ENCODE measurements at places on chromosomes 1 and 21.

DNA sequence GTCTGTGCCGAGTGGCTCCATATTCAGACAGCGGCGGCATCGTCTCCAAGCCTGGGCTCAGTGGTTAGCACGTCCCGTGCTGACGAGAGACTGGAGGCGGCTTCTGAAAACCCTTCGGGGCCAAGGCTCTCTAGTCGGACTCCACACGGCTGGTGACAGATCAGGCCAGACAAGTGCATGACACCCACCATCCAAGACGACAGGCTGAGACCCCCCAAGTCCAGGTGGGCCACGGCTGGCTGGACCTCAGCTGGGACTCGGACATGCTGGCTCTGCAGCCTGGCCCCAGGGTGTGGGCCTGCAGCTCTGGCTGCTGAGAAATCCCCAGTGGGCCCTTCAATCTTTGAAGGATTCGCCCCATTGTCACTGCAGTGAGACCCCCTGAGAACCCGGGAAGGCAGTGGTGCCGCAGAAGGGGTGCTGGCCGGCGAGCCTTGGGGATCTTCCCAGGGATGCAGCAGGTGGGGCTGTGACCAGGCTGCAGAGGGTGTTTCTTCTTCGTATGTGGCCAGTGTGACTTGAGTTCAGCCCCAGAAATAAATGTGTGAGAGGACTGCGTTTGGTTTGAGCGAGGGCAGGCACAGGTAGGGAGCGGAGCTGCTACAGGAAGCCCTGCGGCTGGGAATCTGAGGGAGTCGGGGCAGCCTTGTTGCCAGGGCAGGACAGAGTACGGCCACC lies 15.9 kb upstream of the SLC19A1 start:
- DNase-seq, result no peak

GRCh38 chr1:201505503-201505890 lies 1.4 kb downstream of the CSRP1 start:
- DNase-seq, result no peak

DNA sequence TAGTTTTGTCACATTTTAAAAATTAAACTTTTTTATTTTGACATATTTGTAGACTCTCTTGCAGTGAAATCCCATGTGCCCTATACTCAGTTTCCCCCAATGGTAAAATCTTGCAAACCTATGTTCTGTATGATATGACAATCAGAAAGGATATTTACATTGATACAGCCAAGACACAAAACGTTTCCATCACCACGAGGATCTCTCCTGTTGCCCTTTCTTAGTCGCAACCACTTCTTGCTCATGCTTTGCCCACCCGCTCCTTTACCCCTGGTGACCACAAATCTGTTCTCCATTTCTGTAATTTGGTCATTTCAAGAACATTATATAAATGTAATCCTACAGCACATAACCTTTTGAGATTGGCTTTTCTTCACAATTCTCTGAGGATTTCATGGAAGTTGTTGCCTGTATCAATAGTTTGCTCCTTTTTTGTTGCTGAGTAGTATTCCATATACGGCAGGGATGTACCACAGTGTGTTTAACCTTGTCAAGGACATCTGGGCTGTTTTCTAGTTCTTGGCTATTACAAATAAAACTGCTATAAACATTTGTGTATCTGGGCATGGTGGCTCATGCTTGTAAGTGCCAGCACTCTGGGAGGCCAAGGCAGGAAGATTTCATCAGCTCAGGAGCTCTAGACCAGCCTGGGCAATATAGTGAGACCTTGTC lies 14.0 kb upstream of the BATF3 start:
- DNase-seq, result no peak

- DNase-seq, result no peak
Measured at GRCh38 chr1:69157046-69157756, 410.5 kb upstream of the LRRC7 start.

- no peak for DNase-seq
Measured at GRCh38 chr1:30420519-30421050, 302.8 kb downstream of the MATN1 start.

DNA sequence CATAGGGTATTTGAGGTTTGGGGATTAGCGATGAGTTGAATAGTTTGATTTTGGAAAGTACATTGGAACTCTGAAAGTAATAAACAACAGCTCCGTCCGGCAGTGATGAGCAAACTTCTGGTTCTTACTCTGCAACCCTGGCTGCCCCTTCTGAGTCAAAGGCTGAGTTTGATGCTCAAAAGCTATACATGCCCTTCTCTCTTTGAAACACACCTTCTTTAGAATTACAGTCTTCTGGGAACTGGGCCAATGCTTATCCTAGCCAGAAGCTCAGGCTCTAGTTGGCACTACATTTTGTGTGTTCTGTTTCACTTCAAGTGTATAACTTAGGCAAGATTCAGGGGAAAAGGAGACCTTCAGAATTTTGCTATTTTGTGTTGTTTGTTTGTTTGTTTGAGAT lies 9.3 kb downstream of the AHCYL1 start:
- no peak for DNase-seq

All from activated CD4-positive, alpha-beta T cell treated with anti-CD3 and anti-CD28 coated beads, Interleukin-2, amount 50 U/mL, for 24 hours (primary cell).